Hepatocyte (in vitro differentiated cells): ENCODE measurements at places on chromosomes 7 and 10.

GRCh38 chr7:136635751-136636150 is 232.7 kb upstream of the CHRM2 start:
- no peaks in the 10 kb centered on the region for H3K36me3 ChIP-seq
- no peak overlapping the region for H3K27ac ChIP-seq
- no peaks in the 10 kb centered on the region for H3K27me3 ChIP-seq
- DNase-seq: no peak
- no peak overlapping the region for H3K4me3 ChIP-seq
- H3K4me1 ChIP-seq: no peaks in the 10 kb centered on the region

DNA sequence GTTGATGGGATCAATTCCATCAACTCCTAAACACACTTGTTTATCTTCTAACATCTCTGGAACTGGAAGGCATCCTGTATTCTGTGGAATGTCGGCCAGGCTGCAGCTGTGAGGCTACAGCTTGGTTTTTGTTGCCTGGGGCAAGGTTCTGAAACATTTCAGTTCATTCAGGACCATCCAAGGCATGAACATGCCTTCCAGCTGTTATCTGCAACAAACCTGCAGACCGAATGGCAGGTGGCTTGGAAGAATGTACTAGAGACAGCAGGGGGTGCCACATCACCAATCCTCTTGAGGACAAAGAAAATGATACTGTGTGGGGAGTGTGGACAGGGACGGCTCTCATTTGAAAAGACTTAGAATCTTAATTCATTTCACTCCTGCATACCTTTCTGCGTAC is 12.4 kb downstream of the PAPOLB start:
- H3K4me3 ChIP-seq: no peak overlapping the region
- DNase-seq: peak; percentile 42
- no peaks in the 10 kb centered on the region for H3K36me3 ChIP-seq
- no peaks in the 10 kb centered on the region for H3K27me3 ChIP-seq
- no peaks in the 10 kb centered on the region for H3K4me1 ChIP-seq

- no peaks in the 10 kb centered on the region for H3K27me3 ChIP-seq
- H3K36me3 ChIP-seq: no peaks in the 10 kb centered on the region
- no peak overlapping the region for H3K27ac ChIP-seq
- no peak overlapping the region for H3K4me3 ChIP-seq
- no peak for DNase-seq
These were observed 106.2 kb upstream of the AGK start for GRCh38 chr7:141444961-141445360.

DNA sequence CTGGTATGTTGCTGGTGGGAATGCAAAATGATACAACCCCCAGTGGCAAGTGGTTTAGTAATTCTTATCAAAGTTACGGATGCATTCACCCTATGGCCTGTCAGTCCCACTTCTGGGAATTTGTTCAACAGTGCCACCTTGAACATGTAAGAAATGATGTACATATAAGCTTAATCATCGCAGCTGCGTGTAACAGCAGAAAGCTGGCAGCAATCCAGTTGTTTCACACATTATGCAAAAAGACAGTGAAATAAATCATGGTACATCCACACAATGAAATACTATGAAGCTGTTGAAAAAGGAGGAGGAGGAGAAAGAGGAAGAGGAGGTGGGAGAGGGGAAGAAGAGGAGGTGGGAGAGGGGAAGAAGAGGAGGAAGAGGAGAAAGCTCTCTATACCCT is 76.2 kb upstream of the MYL10 start:
- no peak overlapping the region for H3K4me3 ChIP-seq
- no peak for DNase-seq
- no peaks in the 10 kb centered on the region for H3K27me3 ChIP-seq
- H3K27ac ChIP-seq: no peak overlapping the region
- no peaks in the 10 kb centered on the region for H3K36me3 ChIP-seq

GRCh38 chr10:95260397-95260881 is 30.4 kb downstream of the PDLIM1 start:
- peaks cover 35% of the 10 kb centered on the region for H3K4me1 ChIP-seq
- peak overlapping the region; percentile 98 for H3K27ac ChIP-seq
- no peak overlapping the region for H3K4me3 ChIP-seq
- H3K36me3 ChIP-seq: no peaks in the 10 kb centered on the region
- no peaks in the 10 kb centered on the region for H3K27me3 ChIP-seq
- peak; percentile 83 for DNase-seq

DNA sequence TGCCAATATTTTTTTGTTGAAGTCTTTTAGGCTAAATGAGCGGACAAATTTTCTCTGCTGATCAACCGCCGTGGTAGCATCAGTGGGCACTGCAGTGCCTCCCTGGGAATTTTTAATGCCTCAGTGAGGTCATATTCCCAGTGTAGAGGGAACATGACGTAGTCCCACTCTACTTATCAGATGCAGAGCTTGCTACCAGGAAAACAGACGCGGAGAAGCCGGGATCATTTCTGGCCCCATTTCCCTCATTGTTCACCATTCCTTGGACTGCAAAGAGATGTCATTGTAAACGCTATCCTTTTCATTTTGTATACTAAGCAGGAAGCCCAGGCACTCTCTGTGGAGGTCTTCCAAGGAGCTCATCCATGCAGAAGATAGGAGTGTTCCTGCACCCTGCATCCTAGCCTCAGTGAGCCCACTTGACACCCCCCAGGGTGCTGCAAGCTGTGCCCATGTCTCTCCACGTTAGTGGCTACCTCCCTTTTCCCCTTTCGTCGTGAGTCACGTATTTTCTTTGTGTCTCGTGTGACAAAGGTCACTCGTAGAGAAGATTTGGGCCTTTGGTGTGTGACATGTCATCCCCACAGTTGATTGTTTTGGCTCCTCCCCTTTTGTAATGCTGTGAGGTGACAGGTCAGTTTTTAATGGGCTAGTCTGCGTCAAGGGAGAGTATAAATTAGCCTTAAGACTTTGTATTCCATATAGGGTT is 145.5 kb downstream of the TCF7L2 start:
- H3K27me3 ChIP-seq: no peaks in the 10 kb centered on the region
- peaks cover 44% of the 10 kb centered on the region for H3K4me1 ChIP-seq
- no peak overlapping the region for H3K4me3 ChIP-seq
- peak; percentile 24 for DNase-seq
- H3K27ac ChIP-seq: peak overlapping the region; percentile 88

DNA sequence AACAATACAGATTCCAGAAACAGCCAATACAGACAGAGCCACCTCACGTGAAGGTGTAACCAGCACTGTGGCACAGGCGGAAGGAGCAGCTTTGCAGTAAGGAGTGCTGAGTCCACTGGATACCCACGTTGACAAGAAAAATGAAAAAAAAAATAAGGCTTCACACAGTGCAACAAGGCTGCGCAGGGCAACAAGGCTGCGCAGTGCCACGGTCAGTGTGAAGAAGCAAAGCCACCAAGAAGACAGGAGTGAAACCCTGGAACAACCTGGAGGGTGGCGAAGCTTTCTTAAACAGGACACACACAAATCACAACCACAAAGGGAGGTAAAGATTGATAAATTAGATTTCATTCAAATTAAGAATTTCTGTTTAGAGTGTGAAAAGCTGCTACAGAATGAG is 204.0 kb downstream of the MAD1L1 start:
- no peaks in the 10 kb centered on the region for H3K36me3 ChIP-seq
- peaks cover 4% of the 10 kb centered on the region for H3K4me1 ChIP-seq
- H3K27me3 ChIP-seq: no peaks in the 10 kb centered on the region

DNA sequence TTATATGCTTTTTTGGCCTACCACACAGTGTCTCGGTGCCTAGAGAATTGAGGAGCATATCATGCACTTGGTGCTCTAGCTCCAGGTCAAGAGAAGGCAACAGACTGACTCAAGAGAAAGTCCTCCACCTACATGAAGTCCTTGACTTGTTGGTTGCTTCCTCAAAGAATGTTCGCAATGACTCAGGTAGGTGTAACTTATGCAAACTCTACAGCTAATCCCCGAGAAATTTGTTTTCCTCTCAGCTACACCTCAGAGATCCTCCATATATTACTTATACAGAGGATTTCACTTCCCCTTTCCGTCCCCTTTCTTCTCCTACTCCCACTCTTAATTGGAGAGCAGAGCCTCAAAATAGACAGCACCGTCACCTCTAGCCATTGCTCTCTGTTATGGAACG is 1013.1 kb downstream of the KCNMA1 start:
- DNase-seq: no peak
- no peaks in the 10 kb centered on the region for H3K27me3 ChIP-seq
- no peak overlapping the region for H3K4me3 ChIP-seq
- no peak overlapping the region for H3K27ac ChIP-seq

DNA sequence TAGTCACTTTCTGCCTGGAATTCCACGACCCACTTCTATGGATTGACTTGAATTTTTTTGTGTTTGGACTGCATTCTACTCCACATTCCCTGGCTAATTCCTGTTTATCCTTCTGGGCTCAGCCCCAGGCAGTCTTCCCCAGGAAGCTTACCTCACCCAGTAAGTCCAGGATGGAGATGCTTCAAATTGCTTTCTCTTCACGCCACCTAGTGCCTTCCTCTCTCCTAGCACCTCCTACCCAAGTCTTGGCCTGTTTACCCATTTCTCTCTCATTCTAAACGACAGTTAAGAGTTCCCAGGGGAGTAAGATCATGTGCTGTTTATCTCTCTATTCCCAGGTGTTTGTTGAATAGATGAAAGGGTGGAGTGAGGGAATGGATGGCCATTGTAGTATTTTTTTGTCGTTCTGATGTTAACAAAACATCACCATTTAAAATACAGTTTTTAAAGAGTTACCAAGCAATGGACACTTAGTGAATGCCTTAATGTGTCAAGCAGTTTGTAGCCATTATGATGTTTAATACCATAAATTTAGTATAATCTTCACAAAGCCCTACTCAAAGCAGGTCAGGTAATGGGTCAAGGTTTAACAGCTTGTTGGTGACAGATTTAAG is 45.5 kb upstream of the TARP start:
- H3K27ac ChIP-seq: no peak overlapping the region
- H3K27me3 ChIP-seq: no peaks in the 10 kb centered on the region
- peak; percentile 76 for DNase-seq
- H3K4me1 ChIP-seq: no peaks in the 10 kb centered on the region
- H3K4me3 ChIP-seq: no peak overlapping the region
- no peaks in the 10 kb centered on the region for H3K36me3 ChIP-seq

DNA sequence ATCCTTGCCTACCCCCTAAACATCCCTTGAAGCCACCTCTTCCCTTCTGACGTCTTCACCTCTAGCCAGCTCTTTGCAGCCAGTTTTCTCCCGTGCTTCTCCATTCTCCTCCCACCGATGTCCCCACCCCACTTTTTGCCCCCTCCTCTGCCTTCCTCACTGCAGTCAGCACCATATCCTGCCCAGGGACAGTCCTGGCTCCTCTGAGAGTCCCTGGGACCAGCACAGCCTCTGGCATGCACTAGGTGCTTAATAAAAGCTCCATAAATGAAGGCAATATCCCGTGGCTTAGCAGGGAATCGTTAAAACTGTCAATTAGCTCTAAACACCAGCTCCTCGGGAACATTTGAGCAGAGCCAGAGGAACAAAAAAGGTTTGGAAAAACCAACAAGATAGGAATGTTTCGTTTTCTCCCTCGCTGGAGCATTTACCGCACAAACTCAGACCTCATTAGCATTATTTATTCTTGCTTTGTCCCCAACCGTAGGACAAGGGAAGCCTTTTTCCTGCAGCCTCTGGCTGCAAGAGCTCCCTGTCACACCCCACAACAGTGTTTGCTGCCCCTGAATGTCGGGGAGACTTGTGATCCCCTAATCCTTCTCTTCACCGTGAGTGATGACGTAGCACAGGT is 16.1 kb downstream of the MYL10 start:
- H3K27me3 ChIP-seq: no peaks in the 10 kb centered on the region
- no peak overlapping the region for H3K4me3 ChIP-seq
- H3K4me1 ChIP-seq: peaks cover 10% of the 10 kb centered on the region
- no peak for DNase-seq

DNA sequence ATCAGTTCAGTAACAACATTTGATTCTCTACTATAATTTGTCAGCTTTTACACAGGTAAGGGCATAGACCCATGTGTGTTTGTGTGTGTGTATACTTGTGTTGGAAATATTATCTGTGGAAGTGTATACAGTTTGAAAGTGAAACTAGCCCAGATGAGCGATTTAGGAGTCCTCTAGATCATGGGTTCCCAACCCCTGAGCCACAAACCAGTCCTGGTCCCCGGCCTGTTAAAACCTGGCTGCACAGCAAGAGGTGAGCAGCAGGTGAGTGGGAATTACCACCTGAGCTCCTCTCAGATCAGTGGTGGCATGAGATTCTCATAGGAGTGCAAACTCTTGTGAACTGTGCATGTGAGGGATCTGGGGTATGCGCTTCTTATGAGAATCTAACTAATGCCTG is 1221.5 kb upstream of the SORCS1 start:
- no peak for DNase-seq
- no peak overlapping the region for H3K27ac ChIP-seq
- no peaks in the 10 kb centered on the region for H3K4me1 ChIP-seq
- H3K36me3 ChIP-seq: no peaks in the 10 kb centered on the region
- no peaks in the 10 kb centered on the region for H3K27me3 ChIP-seq
- H3K4me3 ChIP-seq: no peak overlapping the region

DNA sequence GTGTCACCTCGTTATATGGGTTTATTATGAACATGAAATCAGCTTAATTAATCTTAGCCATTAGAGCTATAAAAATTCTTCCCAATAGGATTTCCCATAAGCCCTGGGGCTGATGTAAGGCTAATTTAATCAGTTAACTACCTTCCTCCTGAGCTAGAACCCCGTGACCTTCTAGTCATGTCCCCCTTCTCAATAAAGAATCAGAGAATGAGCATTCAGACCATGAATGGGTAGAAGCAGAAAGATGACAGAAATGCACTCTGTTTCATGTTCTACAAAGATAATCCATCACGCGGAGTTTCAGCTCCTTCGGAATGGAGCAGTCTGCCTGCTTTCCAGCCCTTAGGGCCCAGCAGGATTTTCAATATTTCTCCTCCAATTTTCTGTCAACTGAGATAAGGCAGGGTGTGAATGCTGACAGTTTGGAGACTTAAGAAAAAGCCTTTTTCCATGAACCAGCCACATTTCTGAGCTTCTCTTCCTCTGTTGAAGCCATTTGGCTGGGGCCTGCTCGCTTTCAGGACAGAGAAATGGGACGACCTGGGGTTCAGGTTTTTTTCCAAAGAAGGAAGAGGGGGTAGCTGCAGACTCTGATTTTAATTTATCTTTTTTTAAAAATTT is 211.0 kb downstream of the NEBL start:
- H3K27me3 ChIP-seq: no peaks in the 10 kb centered on the region
- DNase-seq: no peak
- no peak overlapping the region for H3K27ac ChIP-seq
- no peaks in the 10 kb centered on the region for H3K36me3 ChIP-seq

DNA sequence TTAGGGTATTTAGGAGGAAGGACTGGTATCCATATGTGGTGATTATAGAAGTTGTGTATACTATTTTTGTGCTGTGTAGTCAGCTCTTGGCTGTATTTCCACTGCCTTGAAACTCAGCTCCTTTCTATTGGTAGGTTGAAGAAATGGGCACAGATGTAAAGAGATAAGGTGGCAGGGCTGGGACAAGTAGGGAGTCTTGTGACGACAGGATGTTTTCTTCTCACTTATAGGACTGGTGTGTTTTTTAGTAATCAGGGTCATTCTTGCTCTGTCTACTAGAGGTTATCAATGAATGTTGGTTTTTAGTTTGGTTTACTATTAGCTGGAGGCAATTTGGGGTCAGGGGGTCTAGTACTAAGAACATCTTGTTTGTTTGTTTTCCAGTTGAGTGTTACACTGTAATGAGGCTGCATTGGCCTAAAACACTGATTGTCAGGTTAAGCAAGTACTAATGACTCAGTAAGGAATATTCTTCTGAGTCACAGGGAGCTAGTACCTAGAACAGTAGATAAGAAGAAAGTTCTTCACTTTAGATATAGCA is 11.8 kb downstream of the UBN2 start:
- peak overlapping the region; percentile 70 for H3K27ac ChIP-seq
- no peak overlapping the region for H3K4me3 ChIP-seq
- peaks cover 6% of the 10 kb centered on the region for H3K4me1 ChIP-seq
- H3K36me3 ChIP-seq: peaks cover 8% of the 10 kb centered on the region
- H3K27me3 ChIP-seq: no peaks in the 10 kb centered on the region
- DNase-seq: peak; percentile 26

- no peak overlapping the region for H3K4me3 ChIP-seq
- H3K27ac ChIP-seq: no peak overlapping the region
- DNase-seq: no peak
- no peaks in the 10 kb centered on the region for H3K4me1 ChIP-seq
These were observed 43.9 kb downstream of the HBP1 start for GRCh38 chr7:107212725-107213124.
